Fibroblast of skin of scalp (primary cell): ENCODE measurements at places on chromosomes 5 and 9.
A peak's percentile ranks its signal among the peaks of the same experiment; 100 is the strongest.

DNA sequence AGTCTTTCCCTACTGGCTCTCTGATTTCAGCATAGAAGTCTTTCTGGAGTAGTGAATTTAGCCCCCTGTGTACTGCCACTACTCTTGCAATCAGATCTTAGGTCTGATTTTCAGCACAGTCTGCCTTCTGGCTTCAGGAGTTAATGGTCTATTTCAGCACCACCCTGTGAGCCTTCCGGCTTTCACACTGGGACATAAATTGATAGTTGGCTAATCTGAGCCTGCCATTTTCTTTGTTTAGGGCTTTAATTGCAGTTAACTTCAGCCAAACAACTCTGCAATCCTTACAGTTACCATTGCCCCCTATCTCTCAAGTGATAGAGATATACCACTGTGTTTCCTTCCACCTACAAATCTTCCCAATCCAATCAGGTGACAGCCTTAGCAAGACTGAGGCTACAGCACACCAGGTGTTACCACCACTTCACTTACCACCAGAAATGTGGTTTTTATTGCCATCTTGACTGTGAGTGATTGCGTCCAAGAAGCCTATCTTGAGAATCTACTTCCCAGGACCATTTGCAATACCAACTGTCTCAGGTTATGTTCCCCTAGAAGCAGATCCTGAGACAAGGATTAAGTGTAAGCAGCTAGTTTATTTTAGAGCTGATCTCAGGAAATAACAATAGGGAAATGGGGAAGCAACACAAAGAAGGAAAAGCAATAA is 51.9 kb upstream of the NEK6 start:
- DNase-seq, result no peak

GRCh38 chr5:14790220-14790619 is 81.4 kb downstream of the ANKH start:
- no peak for DNase-seq

DNA sequence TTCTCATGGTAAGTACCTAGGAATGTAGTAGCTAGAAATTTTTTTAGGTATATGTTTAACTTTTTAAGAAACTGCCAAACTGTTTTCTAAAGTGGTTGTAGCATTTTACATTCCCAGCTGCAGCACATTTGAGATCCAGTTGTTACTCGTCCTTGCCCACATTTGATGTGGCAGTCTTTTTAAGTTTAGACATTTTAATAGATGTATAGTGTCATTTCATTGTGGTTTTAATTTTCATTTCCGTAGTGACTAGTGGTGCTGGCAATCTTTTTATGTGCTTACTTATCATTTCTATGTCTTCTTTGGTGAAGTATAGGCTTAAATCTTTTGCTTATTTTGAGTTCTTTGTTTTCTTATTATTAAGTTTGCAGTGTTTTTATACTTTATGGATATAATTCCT is 171.6 kb downstream of the GAS1 start:
- DNase-seq, result no peak

DNA sequence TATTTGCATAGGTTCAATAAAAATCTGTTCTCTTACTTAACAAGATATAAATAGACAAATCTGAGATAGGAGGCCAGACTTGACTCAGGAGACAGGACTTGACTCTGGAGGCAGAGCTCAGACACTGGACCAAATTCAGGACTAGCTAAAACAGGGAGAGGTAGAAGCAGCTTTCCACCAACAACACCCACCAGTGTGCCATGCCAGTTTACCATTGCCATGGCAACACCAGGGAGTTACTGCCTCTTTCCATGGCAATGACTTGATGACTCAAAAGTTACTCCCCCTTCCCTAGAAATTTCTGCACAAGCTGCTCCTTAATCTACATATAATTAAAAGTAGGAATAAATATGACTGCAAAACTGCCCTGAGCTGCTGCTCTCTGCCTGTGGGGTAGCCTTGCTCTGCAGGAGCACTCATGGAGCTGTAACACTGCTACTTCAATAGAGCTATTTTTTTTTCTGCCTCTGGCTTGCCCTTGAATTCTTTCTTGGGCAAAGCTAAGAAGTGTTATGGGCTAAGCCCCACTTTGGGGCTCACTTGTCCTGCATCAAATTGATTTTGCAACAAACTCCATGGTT is 473.0 kb downstream of the PLK2 start:
- peak; percentile 26 for DNase-seq

DNA sequence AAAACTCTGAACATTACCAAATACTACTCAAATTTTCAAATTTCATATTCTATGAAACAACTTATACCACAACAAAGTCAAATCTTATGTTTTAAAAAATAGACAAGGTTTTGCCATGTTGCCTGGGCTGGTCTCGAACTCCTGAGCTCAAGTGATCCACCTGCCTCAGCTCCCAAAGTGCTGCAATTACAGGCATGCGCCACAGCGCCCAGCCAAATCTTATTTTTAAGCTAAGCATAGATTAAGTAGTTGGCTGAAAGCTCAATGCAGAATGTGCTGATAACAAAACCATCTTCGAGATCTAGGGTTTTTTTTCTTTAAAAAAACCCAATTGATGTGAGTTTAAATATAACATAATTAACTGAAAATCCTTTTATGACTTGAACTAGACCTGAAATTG is 6.4 kb downstream of the LMBRD2 start:
- no peak for DNase-seq

DNA sequence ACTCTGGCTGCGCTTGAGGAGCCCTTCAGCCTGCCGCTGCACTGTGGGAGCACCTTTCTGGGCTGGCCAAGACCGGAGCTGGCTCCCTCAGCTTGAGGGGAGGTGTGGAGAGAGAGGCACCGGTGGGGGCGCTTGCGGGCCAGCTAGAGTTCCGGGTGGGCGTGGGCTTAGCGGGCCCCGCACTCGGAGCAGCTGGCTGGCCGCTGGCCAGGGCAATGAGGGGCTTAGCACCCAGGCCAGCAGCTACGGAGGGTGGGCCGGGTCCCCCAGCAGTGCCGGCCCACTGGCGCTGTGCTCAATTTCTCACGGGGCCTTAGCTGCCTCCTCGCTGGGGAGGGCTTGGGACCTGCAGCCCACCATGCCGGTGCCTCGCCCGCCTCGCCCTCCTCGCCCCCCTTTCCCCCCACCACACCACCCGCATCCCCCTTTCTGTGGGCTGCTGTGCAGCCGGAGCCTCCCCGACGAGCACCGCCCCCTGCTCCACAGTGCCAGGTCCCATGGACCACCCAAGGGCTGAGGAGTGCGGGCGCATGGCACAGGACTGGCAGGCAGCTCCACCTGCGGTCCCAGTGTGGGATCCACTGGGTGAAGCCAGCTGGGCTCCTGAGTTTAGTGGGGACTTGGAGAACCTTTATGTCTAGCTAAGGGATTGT is 954.5 kb downstream of the DTWD2 start:
- DNase-seq, result no peak

DNA sequence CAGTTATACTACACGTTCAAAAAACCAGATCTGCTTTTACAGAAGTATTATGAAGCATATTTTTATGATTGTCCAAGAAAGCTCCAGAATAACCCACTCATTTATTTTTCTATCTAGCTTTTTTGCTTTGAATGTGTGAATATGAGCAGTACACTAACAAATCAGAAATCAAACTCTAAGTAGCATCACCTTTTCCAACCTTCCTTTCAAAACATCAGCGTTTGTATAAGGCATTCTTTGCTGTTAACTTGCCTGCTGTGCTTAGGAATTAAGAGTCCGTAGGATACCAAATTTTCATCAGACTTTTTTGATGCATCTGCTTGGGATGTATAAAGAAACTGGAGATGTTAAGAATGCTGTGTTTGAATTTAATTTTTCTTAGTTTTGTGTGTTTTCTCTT is 3.8 kb downstream of the TLE4 start:
- no peak for DNase-seq

- DNase-seq, result peak; percentile 9
Measured at GRCh38 chr9:89079391-89079790, 88.1 kb downstream of the S1PR3 start.

- DNase-seq, result no peak
Measured at GRCh38 chr5:133668458-133668857, 56.1 kb upstream of the FSTL4 start.

GRCh38 chr9:79877943-79878602 is 306.3 kb downstream of the TLE4 start:
- DNase-seq, result no peak

DNA sequence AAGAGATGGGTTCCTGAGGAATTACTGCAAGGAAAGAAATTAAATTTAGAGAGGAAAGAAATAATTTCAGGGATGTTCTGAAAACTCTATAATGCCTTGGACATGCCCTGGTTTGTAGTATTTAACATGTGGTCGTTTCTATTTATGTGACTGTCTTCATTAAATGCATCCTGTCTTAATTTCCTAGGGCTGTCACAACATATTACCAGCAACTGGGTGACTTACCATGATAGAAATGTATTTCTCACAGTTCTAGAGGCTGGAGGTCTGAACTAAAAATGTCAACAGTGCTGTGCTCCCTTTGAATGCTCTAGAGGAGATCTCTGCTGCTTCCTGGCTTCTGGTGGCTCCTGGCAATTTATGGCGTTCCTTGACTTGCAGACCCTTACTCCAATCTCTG is 287.7 kb downstream of the FBXL7 start:
- DNase-seq, result peak; percentile 51

DNA sequence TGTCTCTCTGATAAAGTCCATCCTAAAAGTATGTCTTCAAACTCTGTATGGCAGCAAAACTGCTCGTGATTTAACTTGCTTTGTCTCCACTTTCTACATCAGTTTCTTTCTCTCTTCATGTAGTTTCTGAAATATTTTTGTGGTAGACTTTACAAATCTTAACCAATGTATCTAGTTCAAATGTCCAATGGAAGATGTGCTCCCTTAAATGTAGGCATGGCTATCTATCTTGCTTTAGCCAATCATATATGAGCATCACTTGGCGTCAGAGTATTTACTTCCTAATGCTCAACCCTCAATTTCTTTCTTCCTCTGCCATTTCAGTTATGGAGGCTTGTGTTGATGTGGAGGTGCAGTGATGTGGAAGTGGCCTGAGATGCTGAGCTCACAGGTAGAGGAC is 206.1 kb upstream of the ZNF608 start:
- DNase-seq, result no peak

- peak; percentile 51 for DNase-seq
Measured at GRCh38 chr9:114409103-114409780, 21.5 kb upstream of the AKNA start.

DNA sequence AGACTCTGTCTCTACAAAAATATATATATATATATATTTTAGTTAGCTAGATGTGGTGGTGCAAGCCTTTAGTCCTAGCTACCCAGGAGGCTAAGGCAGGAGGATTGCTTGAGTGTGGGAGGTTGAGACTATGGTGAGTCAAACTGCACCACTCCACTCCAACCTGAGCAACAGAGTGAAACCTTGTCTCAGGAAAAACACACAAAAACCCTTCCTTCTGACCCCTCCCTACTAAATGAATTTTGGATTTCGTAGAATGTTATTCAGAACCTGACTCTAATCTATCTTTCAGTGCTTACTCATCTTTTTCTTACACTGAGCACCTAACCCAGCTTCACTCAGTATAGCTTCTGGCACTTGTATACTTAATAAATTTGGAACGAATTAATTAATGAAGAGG is 35.2 kb upstream of the IL7R start:
- DNase-seq, result no peak

GRCh38 chr5:39854771-39855410 is 430.1 kb upstream of the DAB2 start:
- DNase-seq, result no peak

- peak; percentile 91 for DNase-seq
Measured at GRCh38 chr5:143033535-143034250, 263.5 kb downstream of the ARHGAP26 start.

DNA sequence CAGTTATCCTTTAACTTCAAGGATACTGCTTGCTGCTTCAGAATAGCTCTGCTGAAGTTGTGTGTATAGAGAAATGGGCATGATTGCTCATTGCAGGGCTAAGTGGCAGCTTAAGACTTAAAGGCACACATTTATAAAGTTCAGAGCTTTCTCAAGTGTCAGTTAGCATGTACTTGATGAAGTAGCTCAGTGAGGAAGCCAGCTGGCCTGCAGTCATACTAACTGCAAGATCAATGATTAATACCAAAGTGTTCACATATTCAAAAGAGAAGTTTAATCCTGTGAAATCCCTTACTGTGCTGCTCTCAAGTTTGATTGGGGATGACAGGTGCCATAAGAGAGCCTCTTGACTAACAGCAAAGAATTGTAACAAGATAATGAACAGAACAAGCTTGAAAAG is 483.4 kb upstream of the NUDT12 start:
- no peak for DNase-seq

GRCh38 chr9:87787735-87788134 is 61.8 kb downstream of the CTSL start:
- peak; percentile 5 for DNase-seq

- DNase-seq, result no peak
Measured at GRCh38 chr5:65846101-65846500, 80.3 kb upstream of the ERBIN start.

DNA sequence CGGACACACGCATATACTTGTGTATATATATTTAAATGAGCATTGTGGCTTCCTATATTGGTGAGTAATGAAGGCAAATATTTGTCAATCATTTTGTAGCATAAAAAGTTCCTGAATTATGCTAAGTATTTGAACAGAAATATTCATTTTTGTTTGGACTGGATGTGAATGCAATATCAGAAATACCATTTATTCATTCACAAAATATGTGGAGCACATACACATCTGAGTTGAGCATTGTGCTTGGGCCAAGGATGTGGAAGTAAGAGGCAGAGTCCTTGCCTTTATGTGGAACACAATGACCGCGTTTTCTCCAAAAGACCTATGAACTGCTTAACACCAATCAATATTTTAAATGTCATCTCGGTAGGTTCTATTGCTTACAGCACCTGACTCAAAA is 1086.5 kb downstream of the NR2F1-AS1 start:
- DNase-seq, result peak; percentile 66

DNA sequence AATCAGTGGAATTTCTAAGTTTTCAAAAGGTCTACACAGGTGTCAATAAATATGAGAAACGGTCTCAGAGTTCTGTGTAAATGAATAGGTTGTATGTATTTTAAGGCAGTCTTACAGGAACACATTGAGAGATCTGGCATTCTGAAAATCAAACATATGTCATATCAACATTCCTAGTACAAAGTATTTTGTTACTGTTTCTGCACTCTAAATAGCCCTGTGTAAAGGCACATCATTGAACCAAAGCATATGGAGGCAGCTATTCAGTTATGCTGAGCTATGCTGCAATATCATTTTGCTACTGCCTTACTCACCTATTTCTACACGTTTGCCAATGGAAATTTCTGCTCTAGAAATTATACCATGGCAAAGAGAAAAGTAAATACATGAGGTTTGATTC is 379.1 kb downstream of the KIAA0825 start:
- no peak for DNase-seq

DNA sequence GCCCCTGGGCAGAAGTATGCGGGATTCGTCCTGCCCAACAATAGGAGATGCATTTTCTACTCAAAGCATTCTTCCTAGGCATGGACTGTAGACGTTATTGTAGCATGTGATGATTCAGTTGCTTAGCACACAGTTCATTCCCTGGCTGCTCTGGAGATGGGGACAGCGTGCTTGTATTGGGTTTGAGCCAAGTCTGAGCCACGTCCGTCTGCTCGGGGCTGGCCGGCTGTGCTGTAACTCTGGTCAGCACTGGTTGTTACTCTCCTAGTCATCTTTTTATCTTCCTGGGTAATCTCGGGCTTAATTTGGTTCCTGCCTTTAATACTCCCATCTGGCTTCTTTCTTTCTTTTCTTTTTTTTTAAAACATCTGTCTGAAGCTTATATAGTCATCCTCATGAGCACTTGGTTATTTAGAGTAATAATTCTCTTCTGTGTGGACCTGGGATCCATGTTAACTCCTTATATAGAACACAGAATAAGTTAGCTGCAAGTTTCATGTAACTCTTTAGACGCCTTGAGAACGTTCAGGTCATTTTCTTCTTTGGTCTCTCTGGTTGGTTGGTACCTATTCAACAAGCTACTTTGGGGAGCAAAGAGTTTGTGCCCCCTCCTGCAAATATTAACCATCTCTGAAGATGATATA is 118.8 kb upstream of the RPS23 start:
- DNase-seq, result peak; percentile 99
